ENCODE measurements at places on chromosomes 7 and 10. TPM values are rescaled to one million over a fixed set of nuclear protein-coding genes. Genes with fewer than 3 reads are reported as not detected.
A peak's percentile ranks its signal among the peaks of the same experiment; 100 is the strongest.

Gene PTPN20
- 2.9 TPM for total RNA-seq

Gene DPYSL4
- 1.4 TPM for total RNA-seq

Gene CYTH3
- total RNA-seq: 32.0 TPM

GRCh38 chr10:4982764-4983226 is 19.6 kb downstream of the AKR1C1 start:
- DNase-seq: no peak
- H3K4me1 ChIP-seq: peaks cover 32% of the 10 kb centered on the region
- no peak overlapping the region for H3K27ac ChIP-seq
- no peak overlapping the region for H3K4me3 ChIP-seq

DNA sequence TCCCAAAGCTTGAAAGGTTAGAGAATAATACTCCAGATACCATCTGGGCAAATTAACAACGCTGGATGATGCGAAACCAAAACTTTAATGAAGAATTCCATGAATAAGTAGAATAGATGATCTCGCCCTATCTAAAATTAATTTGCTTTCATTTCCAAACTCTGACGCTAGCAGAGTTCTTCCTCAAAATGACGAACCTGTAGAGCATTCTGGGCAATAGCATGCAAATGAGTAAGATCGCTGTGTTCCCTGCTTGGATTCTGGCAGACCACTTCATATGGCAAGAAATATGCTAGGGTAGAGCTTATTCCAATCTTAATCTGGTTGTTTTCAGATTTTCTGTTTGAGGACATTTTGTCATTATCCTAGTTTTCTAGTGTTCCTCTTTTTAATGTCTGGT is 36.1 kb upstream of the SMNDC1 start:
- no peaks in the 10 kb centered on the region for H3K36me3 ChIP-seq
- peaks cover 12% of the 10 kb centered on the region for H3K4me1 ChIP-seq
- no peak for DNase-seq
- no peak overlapping the region for H3K4me3 ChIP-seq
- no peak overlapping the region for H3K27ac ChIP-seq
- no peaks in the 10 kb centered on the region for H3K27me3 ChIP-seq

Gene UROS
- 34.0 TPM for total RNA-seq

Gene RPEL1
- total RNA-seq: not detected

- peaks cover 11% of the 10 kb centered on the region for H3K4me1 ChIP-seq
- H3K36me3 ChIP-seq: no peaks in the 10 kb centered on the region
- H3K4me3 ChIP-seq: no peak overlapping the region
- DNase-seq: no peak
Measured at GRCh38 chr7:22826593-22826992, 3.9 kb upstream of the TOMM7 start.

GRCh38 chr7:5077740-5078139 is 32.1 kb downstream of the RBAK start:
- no peaks in the 10 kb centered on the region for H3K4me1 ChIP-seq
- H3K27me3 ChIP-seq: peaks cover 50% of the 10 kb centered on the region
- no peak for DNase-seq
- H3K27ac ChIP-seq: no peak overlapping the region

- DNase-seq: no peak
- no peaks in the 10 kb centered on the region for H3K36me3 ChIP-seq
- H3K27ac ChIP-seq: no peak overlapping the region
- no peaks in the 10 kb centered on the region for H3K27me3 ChIP-seq
- peaks cover 25% of the 10 kb centered on the region for H3K4me1 ChIP-seq
- no peak overlapping the region for H3K4me3 ChIP-seq
Measured at GRCh38 chr10:124592736-124593430, 131.3 kb downstream of the LHPP start.

DNA sequence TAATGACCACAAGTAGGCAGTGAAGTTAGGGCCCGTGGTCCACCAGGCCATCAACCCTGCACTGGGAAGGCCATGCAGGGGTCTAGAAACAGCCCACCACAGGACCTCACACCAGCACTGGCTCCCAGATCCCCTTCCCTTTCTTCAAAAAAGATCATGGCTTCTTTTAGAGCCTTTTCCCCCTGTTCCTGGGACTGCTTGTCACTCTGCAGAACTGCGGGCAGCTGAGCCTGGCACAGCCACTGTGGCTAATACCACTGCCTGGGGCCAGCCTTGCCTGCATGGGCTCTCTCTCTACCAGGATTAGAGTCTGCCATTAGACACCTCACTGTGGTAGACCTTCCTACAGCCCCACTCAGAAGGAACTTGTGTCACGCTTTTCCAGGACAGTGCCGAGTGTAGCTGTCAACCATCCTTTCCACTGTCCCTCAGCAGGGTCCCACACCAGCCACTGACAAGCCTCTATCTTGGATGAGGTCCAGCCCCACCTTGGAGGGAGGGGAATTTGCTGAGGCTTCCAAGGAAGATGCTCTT is 19.0 kb upstream of the C10orf90 start:
- H3K4me1 ChIP-seq: no peaks in the 10 kb centered on the region
- no peak for DNase-seq
- no peak overlapping the region for H3K4me3 ChIP-seq
- H3K27ac ChIP-seq: no peak overlapping the region

GRCh38 chr7:64666663-64667050 is 724 bp downstream of the ZNF107 start:
- no peak for DNase-seq
- H3K27ac ChIP-seq: peak overlapping the region; percentile 77
- peaks cover 21% of the 10 kb centered on the region for H3K4me1 ChIP-seq
- H3K4me3 ChIP-seq: peak overlapping the region; percentile 68
- H3K27me3 ChIP-seq: no peaks in the 10 kb centered on the region
- peaks cover 16% of the 10 kb centered on the region for H3K36me3 ChIP-seq

GRCh38 chr7:85125176-85125575 is 61.7 kb downstream of the SEMA3D start:
- no peak overlapping the region for H3K4me3 ChIP-seq
- H3K4me1 ChIP-seq: no peaks in the 10 kb centered on the region
- no peaks in the 10 kb centered on the region for H3K27me3 ChIP-seq
- no peak for DNase-seq

DNA sequence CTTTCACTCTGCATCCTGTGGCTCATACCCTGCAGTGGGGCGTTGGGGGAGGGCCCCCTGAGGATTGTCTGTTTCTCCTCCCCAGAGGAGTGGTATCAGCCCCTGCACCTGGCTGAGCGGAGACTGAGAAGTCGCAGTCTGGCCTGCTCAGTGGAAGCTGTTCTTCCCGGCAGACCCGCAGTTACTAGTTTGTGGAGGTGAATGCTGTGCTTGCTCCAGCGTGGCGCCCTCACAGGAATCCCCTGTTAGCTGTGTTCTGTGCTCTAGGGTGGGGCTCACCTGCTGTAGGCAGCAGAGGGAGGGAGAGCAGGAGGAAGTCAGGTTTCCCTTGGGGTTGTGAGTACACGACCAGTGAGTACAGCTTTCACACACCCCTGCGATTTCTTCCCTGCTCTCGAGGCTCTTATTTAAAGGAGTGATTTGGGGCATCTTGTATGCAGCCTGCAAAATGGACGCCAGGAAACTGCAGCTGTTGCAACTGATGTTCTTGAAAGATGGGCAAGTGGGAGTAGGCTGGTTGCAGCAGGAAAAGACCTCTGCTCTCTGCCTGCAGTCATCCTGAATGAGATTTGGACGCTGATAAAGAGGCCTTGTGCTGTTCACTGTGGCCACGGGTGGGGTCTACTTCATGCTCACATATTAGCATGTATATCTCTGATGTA is 66.4 kb downstream of the HK1 start:
- peaks cover 29% of the 10 kb centered on the region for H3K36me3 ChIP-seq
- H3K4me3 ChIP-seq: no peak overlapping the region
- no peaks in the 10 kb centered on the region for H3K27me3 ChIP-seq
- H3K4me1 ChIP-seq: peaks cover 62% of the 10 kb centered on the region
- DNase-seq: no peak

DNA sequence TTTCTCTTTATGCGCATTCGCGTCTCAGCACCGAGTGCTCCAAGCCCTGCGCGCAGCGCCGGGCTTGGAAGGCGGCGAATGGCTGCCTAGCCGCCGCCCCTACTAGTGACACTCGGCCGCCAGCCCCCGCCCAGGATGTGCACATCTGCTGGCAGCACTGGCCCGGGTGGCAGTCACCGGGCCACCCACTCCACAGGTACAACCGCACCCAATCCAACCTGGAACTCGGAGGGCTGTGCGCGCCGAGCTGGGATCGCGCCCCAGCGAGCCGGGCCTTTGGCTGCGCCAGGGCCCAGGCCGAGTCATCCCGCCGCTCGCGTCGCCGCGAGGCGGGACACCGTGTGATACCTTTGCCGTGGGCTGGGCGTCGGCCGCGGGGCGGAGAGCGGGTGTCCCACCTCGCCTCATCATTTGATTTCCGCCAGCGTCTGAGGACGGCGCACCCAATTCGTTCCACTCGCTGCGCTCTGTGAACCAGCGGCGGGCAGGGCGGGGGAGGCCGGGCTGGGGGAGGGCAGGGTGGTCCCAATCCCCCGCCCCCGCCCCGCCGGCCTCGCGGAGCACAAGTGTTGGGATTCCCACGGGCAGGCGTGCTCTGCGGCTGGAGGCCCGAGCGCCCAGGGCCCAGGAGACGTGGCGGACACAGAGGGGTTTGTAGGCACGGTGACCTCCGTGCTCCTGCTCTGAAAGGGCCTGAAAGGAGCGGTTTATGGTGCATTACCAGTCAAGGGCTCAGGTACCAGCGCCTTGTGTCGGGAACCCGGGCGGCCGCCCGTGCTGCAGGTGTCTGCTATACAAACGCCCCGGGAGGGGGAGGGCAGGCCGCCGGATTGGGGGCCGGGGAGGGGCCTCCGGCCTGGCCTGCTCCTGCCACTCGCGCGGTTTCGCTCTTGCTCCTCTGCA is 17.8 kb upstream of the PTF1A start:
- DNase-seq: no peak
- H3K27me3 ChIP-seq: peaks cover 37% of the 10 kb centered on the region
- H3K4me3 ChIP-seq: no peak overlapping the region
- H3K4me1 ChIP-seq: peaks cover 12% of the 10 kb centered on the region
